ENCODE measurements at places on chromosomes 16 and 17.

DNA sequence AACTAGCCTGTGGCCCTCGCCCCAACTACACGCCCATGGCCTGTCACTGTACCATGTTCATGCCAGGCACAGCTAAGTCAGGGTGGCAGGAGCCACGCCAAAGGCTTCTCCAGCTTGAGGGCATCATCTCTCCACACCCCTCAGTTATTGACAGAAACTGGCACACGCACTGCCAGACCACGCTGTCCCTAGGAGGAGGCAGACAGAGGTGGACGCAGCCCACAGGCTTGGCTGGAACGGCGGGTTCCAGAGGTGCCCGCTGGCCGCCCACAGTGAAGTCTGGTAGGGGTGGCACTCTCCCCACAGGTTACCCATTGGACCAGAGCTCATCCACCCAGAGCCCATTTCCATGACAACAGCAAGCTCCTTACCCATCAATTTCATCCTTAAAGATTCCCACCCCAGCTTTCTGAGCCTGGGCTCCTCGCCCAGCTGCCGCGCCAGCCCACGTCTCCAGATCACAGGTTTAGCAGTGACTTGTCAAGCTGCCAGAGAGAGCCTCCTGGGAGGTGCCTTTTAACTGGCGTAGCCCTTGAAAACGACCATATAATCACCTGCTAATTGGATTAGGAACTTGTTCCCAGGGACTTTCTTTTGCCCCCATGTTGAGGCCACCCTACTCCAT, 27.9 kb downstream of the RPRML start:
- DNase-seq, result no peak

GRCh38 chr17:42538482-42538881, 2.4 kb downstream of the NAGLU start:
- DNase-seq, result no peak

DNA sequence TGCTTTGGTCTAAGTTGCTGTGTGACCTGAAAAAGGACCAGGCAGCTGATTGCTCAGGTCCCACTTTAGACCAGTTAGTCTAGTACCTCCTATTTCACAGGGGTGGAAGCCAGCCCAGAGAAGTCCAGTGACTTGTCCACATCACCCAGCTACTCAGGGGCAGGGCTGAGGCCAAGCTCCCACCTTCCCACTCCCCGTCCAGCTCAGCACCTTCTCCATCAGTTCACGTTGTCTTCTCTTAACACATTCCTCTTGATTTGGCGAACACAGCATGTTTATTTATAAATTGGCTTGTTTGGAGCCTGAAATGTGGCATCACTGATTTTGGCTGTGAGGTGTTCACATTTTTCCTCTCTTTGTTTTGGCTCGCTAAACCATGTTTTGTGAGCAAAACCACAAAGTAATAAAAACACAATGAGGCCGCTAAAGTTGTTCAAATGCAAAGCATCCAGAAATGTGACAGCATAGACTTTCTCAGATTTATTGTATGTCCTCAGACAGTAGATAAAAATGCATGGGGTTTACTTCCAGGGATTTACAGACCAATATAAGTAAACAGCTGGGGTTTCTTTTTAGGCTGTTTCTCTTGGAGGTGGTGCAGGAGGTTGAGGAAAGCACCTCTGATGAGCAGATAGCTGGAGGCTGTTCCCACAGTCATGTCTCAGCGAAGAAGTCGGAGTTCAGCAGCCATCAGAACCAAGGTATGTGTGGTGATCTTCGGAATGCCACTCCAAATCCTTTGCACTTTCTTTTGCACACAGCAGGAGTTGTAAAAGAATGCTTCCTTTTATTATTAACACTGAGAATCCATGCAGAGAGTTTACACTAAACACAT, 88.4 kb downstream of the PLXDC1 start:
- DNase-seq, result no peak

- no peak for DNase-seq
Observed at GRCh38 chr17:5418858-5419355, 555 bp downstream of the NUP88 start.

DNA sequence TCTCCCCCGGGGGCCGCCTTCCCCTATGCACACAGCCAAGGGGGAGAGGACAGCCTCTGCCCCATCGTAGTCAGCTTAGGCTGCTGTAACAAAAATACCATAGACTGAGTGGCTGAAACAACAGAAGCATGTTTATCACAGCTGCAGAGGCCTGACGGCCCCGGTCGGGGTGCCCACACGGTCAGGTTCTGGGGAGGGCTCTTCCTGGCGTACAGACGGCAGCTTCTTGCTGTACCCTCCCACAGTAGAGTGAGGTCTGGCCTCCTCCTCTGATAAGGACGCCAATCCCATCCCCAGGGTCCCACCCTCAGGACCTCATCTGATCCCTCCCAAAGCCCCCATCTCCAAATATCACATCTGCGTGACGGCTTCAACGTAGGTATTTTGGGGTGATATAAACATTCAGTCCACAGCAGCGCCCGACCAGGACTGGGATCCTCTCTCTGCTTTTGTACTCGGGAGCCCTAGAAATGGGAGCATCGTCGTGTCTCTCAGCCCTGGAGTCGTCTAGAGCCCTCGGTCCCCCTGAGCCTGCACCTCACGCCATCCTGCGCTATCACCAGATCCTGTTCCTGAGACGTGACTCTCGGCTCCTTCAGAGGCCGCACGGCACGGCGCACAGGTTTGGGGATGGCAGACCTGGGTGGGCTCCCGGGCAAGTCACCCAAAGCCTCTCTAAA, 67.8 kb downstream of the RPH3AL start:
- no peak for DNase-seq

- no peak for DNase-seq
Observed at GRCh38 chr16:3161235-3162018, 26.6 kb upstream of the OR1F1 start.

GRCh38 chr17:73112246-73112645, 19.8 kb upstream of the SLC39A11 start:
- no peak for DNase-seq

DNA sequence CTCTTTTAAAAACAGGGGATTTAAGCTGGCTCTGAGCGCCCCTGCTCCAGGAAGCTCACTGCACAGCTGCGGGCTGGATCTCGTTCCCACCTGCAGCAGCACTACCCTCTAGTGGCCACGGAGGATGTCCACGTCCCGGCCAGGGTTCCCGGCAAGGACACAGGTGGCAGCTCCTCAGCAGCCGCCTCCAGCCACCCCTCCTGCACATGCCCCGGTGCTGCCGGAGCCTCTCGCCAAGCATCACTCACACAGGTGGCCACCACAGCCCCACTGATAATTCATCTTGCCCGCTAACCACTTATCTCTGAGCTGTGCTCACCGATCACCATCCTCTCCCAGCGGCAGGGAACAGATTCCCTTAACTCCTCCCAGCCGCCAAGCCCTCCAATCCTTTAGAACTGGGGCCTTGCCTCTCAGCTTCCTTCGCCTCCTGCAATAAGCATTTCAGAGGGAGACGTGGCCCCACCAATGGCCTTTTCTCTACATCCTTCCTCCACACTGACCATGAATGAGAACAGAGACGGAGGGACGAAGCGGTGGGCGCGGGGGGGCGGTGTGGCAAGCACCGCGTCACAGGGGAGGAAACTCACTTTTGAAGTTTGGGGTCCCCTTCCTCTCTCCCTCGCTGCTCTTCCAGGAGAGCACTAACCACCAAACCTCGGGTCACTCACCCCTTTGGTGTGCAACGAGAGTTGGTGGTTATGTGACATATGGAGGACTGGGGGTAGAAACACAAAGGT, 222.1 kb downstream of the RBFOX3 start:
- peak; percentile 68 for DNase-seq

DNA sequence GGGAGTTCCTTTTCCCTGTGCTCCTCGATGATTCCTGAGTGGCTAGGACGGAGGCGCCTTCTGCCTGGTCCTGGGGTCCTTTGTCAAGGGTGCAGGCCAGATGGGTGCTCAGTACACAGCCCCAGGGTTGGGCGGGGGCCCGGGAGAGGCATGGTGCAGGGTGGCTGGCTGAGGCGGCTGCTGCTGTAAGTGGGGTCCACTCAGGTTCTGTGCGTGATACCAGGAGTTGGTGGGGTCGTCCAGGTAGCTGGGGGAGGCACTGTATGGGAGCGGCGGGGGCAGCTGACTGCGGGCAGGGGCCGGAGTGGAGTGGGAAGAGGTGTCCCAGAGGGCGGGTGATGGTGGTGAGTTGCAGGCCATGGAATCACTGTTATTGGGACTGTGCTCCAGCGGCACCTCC, 3.6 kb downstream of the DLX3 start:
- DNase-seq, result no peak

DNA sequence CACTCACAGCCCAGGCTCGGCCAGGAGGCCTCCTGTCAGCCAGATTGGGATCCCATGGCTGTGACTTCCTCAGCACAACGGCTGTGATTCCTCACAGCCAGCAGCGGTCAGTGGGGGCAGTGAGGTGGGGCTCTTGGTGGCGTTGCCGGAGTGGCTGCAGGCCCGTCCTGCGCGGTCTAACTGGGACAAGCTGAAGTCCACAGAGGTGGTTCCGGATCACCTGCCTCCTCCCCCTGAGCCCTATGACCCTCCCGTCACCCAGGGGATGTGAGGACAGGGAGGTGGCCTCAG, 34.4 kb upstream of the MLKL start:
- DNase-seq, result no peak

DNA sequence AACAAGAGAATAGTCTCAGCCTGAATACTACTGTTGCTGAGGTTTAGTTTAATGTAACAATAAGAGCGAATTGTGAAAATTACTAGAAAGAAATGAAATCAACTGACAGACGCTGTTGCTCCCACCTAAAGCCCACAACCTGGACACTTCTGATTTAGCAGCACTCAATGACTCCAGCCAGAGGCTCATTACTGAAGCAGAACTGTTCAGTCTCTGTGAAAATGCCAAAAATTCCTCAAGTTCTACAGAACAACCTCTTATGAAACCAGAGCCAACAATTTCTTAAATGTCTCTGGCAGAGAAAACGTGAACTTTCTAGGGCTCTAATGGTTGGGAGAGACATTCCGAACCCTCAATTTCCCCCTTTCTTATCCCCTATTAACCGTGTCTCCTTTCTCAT, 9.9 kb downstream of the PSME3IP1 start:
- DNase-seq, result no peak

GRCh38 chr16:65410801-65411200, 288.9 kb upstream of the CDH11 start:
- peak; percentile 78 for DNase-seq

GRCh38 chr16:11353158-11353557, 7.9 kb downstream of the RMI2 start:
- DNase-seq, result no peak

- no peak for DNase-seq
Observed at GRCh38 chr17:49964769-49965523, 4.0 kb upstream of the DLX4 start.

DNA sequence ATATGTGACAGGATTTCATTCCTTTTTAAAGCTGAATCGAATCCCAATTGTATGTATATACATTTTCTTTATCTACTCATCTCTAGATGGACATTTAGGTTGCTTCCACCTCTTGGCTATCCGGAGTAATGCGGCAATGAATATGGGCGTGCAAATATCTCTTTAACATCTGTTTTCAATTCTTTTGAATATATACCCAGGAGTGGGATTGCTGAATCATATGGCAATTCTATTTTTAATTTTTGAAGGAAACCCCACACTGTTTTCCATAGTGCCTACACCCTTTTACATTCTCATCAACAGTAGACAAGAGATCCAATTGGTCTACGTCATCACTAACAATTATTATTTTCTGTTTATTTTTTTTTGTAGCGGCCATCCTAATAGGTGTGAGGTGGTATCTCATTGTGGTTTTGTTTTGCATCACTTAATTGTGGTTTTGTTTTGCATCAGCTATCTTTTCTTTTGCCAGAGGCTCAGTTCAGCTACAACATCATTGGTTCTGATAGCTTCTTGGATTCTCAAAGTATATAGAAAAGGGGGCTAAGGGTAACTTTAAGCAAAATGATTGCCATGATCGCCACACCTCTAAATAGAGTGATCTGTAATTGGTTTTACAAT, 25.6 kb upstream of the MAP2K6 start:
- no peak for DNase-seq

GRCh38 chr17:47629826-47630225, 19.9 kb upstream of the KPNB1 start:
- no peak for DNase-seq

DNA sequence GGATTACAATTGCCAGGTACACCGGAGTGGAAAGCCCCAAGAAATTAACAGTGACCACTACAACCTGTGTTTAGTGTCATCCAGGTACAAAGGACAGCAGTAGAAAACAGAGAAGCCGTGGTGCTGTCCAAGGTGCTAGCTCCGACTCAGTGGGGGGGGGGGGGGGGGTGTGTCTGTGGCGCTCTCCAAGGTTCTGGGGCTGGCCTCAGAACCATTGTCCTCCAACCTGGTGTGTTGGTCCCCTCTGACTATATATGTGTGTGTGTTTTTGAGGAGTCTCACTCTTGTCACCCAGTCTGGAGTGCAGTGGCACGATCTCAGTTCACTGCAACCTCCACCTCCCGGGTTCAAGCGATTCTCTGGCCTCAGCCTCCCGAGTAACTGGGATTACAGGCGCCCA, 5.8 kb upstream of the ZNF23 start:
- peak; percentile 10 for DNase-seq

GRCh38 chr16:82716361-82716855, 89.6 kb downstream of the CDH13 start:
- no peak for DNase-seq

- DNase-seq, result no peak
Observed at GRCh38 chr16:52247737-52248136, 299.2 kb downstream of the TOX3 start.

DNA sequence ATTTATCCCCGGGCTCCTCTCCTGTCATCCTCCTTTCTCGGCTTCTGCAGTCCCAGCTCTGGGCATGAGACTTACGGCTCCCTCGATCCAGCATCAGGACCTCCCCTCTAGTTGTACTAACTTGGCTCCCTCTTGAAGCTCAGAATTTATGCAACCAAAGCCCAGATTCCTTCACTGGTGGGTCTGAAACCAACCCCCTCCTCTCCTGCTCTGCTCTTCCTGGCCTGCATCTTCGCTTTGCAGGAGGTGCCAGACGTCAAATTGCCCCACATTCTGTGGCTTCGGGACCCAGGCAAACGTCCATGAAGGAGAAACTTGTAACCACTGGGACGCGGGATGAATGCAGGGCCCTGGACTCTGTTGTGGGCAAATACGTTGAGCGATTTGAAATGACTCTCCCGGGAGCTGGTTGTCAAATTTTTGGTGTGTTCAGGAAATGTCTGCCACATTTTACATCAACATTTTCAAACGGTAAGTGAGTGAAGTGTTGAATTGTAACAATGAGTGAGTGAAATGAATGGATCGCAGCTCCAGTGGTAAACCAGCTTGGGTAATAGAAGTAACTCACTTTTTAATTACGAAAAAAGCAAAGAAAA, 29.3 kb upstream of the ELAC2 start:
- no peak for DNase-seq

DNA sequence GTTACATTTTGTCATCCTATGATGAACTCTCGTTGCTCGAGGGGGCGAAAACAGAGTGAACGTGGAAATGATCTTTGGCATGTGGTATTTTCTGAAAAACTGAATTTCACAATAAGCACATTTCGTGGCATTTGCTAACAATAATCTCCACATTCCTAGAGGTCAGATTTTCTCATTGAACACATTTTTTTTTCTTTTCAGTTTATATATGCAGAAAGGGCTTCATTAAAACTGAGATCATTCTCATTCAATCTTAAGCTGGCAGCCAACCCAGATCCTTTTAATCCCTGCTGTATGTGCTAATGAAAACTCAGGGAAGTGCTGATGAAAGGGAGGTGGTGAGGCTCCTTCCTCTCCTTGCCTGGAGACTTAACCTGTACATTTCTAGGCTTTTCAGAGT, 52.6 kb downstream of the PRKCA start:
- no peak for DNase-seq
